ENCODE measurements at places on chromosomes 4 and X.
A peak's percentile ranks its signal among the peaks of the same experiment; 100 is the strongest.

- DNase-seq: no peak
Measured at GRCh38 chr4:55706541-55706940, 70.4 kb upstream of the NMU start.

DNA sequence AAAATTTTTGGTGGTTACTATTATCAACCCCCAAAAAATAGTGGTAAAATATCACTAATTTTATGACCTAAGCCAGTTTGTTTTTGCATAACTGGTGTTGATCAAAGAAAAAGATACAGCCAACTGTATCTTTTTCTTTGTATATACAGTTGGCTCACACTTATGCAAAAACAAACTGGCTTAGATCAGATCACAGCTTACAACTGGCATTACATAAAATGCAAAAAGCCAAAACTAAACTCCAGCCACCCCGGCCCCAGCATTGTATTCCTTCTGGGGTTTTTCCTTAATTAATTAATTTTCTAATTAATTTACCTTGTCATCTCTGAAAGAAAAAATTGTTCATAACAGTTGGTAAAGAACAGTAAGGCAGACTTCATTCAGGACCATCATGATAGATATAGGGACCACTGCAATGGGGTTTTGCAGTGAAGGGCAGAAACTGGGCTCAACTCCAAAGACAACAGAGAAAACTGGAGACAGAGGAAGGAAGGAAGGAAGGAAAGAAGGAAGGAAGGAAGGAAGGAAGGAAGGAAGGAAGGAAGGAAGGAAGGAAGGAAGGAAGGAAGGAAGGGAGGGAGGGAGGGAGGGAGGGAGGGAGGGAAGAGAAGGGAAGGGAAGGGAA, 202.1 kb downstream of the HNRNPD start:
- no peak for DNase-seq

GRCh38 chrX:23911126-23911835, 3.5 kb downstream of the CXorf58 start:
- no peak for DNase-seq

GRCh38 chrX:74246524-74246923, 57.5 kb upstream of the ZCCHC13 start:
- DNase-seq: no peak

DNA sequence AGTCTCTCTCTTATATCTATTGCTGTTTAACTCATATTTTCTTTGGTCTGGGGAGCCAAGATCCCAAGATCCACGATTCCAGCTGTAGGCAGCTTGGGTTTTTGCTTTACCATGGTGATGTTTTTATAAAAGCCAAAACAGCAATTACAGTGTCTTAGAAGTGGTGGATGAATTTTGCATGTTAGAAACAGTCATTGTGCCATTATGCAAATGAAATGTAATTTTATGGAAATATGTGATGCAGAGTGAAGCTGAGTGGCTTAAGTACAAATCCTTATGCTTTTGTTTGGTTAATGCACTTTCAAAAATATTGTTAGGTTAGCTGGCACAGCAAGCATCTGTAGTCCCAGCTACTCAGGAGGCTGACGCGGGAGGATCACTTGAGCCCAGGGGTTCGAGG, 32.8 kb upstream of the PTTG2 start:
- DNase-seq: no peak

DNA sequence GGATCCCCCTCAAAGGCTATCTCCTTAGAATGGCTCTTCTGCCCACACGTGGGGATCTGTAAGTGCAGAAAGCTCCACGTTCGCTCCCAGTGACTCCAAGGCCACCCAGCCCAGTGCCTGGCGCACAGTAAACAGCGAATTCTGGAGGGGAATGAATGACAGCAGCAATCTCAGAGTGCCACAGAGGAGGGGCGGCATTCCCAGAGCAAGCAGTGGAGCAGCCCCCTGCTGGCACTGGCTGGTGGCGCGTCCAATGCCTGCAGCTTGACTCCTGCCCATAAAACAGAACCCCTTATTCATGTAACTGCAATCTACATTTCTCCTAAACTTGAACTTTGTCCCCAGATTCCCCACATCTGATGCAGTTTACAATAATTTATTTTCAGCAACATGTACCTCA, 6.9 kb upstream of the HELT start:
- peak; percentile 15 for DNase-seq
